T1000 (cell line): ENCODE measurements at places on chromosomes 11 and 22.

DNA sequence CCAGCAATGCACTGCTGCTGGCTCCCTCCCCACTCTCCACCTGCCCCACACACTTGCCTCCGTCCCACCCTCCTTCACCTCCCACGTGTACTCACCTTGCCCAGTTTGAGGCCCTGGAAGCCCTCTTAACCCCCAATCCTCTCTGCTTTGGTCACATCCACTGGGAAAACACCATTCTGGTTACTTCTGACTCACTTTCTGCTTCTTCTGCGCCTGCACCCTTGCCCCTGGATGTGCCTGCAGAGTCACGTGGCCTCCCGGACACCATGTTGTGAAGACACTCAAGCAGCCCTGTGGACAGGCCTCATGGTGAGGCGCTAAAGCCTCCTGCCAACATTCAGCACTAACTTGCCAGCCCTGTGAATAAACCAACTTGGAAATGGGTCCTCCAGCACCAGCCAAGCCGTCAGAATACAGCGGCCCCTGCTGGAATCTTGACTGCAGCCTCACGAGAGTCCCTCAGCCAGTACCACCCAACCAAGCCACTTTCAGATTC is 2.6 kb upstream of the NAALADL1 start:
- DNase-seq = peak; percentile 76

DNA sequence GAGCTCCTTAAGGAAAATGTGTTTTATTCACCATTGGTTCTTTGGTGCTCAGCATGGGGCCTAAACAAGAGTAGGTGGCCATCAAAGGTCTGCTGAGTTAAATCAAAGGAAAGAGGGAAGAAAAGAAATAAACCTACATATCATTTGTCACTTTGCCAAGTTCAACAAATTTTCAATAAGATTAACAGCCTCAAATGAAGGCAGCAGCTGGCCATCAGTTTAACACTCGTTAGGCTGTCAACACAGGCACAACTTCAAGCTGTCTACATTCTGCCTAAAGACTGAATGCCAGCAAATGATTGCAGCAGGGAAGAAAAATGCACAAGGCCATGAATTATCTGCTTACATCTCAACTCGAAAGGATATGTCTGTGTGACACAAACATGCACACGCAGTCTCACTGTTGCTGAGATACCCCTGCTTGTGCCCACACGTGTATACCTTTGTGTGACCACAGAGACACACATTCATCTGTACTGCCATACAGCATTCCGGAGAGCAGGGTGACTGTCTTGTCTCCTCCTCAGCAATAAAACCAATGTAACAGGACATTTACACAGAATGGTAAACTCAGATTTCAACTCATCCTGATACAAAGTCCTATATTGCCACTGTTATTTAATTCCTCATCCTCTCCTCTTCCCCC is 40.1 kb downstream of the TRIM66 start:
- no peak for DNase-seq

GRCh38 chr22:35480627-35481550 is 59.7 kb upstream of the RASD2 start:
- no peak for DNase-seq

DNA sequence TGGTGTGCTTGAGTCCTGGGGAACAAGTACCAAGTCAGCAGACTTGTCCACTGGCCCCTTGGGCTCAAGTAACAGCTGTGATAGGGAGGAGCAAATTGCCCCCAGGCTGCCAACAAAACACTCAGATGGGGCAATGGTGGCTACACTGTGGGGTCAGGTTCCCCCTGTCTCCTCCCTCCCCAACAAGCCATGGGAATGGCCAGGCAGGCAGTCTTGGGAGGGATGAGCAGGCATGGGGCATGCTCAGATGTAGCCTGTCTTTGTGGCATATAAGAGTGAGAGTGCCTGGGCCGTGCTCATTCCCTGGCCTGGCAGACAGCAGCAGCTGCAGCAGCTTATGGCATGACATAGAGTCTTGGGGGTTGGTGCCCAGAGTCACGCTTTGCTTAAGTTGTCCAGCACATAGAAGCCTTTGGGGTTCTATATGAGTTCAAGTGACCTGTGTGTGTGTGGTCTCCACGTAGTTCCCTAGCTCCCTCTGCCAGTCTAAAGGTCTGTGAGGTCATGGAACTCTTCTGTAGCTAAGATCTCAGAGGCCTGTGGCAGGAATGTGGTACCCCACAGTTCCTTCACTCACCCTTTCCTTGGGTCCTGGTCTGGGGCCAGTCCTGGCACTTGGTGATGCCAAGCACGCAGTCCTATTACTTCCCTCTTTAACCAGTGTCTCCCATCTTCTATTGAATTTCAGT is 44.7 kb downstream of the BIRC2 start:
- no peak for DNase-seq

GRCh38 chr11:118379497-118379896 is 20.1 kb downstream of the UBE4A start:
- DNase-seq = no peak

DNA sequence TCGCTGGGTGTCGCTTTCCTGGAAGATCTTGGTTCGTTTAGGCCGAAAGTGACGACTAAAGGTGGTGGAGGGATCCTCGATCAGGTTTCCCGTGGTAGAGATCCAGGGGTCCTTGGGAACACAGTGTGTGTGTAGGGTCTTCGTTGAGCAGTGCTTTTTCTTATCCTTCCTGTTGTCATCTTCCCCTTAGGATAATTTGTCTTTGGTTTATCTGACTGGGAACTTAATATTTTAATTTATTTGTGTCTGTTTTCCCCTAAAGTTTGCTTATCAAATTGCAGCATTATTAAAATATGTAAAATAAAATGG is 403 bp downstream of the RBM7 start:
- no peak for DNase-seq

DNA sequence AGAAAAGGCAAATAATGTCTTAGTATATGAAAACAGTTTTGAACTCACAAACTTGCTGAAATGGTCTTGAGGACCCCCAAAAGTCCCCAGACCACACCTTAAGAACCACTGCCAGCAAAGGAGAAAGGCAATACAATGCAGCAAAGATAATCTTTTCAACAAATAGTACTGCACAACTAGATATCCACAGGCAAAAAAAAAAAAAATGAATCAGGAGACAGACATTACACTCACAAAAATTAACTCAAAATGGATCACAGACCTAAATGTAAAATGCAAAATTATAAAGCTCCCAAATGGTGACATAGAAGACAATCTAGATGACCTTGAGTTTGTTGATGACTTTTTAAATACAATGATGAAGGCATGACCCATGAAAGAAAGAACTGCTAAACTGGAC is 8.3 kb downstream of the PICALM start:
- no peak for DNase-seq

DNA sequence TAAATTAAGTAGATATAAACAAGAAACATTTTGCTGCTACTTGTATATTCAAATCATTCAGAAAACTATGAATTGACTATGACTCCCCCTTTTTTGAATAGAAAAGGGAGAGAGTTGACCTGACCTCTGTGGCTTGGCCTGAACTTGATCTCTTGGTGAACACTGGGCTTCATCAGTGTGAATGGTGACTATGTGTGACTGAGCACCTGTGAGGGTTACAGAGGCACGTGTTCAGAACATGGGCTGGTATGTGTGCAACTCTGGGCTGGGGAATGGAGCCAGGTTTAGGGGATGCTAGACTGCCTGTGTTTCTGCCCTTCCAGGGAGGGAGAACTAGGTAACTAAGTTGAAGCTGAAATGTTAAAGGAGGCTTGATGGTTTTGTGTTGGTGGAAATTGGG is 29.2 kb downstream of the HSD17B12 start:
- DNase-seq = no peak

GRCh38 chr11:61609980-61610366 is 29.1 kb upstream of the SYT7 start:
- no peak for DNase-seq

GRCh38 chr11:58301576-58301975 is 33.5 kb upstream of the OR10W1 start:
- DNase-seq = no peak

GRCh38 chr11:58688789-58689503 is 42.8 kb downstream of the GLYAT start:
- DNase-seq = no peak

DNA sequence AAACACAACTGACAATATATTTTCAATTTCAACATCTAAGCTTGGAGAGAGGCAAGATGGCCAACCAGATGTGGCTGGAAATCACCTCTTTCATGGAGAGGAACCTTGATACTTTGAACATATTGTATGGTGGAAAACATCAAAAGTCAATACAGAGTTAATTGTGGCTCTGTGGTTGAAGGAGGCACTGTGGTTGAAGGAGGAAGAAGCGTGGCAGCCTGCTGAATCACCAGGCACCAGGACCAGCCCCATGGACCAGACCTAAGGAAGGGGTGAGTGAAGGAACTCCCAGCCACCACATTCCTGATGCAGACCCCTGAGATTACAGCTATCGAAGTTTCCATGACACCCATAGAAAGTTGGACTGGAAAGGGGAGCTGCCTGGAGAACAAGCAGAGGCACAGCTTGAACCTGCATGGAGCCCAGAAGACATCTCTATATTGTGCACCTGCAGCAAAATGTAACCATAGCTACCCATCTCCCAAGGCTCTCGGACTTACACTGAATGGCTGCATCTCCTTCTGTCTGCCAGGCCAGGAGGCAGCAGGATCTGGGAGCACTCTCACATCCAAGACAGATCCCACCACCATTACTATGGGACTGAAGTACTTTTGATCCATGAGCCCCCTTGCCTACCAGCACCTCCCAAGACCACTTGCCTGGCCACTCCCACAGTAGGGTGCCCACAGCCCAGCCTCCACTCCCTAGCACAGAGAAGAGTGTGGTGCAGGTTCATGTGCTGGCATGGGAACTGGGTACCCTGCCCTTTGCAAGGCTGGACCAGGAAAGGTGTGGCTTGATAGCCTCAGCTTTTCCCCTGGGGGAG is 79.8 kb upstream of the SC5D start:
- no peak for DNase-seq

GRCh38 chr22:46908641-46909107 is 146.2 kb downstream of the TBC1D22A start:
- DNase-seq = no peak

- no peak for DNase-seq
These were observed 3.5 kb downstream of the OR51B5 start for GRCh38 chr11:5339771-5340322.

DNA sequence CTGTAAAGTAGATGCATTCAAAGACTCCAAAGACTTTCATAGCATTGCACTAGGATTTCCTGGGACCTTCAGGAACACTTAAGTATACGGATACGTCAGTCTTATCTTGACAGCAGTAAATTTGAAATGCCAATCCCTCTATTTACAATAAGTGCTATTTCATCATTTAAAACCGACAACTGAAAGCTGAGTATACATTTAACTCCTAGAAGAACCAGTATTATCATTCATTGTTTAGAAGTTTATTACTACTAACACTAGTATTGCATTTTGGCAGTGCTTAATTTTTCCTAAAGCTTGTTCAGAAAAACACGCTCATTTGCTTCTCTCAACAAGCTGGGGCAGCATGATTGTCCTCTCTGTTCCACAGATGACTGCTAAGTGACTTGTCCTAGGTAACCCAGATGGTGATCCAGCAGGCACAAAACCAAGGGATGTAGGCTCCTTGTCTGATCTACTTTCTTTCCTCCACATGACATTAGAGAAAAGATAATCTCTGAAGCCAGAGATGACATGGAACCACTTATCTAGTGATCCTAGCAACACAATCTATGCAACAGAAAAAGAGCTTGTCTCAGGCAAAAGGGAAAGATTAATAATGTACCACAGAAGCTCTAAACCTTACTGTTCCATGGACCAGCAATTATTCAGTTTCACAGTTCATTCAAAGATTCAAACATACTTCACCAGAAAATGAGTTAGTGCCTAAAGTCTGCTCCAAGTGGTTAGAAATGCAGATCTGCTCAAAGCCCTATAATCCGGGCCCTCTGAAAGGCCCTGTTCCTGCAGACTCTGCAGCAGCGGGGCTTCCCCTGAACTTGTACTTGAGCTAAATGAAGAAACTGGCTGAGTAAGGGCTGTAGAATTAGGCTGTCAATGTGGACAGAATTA is 5.2 kb downstream of the MAML2 start:
- no peak for DNase-seq

DNA sequence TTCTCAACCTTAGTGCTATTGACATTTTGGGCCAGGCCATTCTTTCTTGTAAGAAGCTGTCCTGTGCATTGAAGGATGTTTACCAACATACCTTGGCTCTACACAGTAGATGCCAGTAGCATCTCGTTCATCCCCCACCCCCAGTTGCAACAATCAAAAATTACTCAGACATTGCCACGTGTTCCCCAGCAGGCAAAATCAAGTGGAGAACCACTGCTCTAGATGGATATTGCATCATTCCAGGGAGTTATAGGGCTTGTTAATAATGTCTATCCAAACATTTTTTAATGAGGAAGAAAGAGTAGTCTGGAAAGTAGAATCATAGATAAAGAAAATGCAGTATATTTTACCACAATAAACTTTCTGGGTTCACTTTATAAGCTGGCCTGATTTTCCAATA is 64.1 kb downstream of the PRMT3 start:
- DNase-seq = no peak

- DNase-seq = no peak
These were observed 97.8 kb downstream of the OSBP2 start for GRCh38 chr22:30792456-30792855.

DNA sequence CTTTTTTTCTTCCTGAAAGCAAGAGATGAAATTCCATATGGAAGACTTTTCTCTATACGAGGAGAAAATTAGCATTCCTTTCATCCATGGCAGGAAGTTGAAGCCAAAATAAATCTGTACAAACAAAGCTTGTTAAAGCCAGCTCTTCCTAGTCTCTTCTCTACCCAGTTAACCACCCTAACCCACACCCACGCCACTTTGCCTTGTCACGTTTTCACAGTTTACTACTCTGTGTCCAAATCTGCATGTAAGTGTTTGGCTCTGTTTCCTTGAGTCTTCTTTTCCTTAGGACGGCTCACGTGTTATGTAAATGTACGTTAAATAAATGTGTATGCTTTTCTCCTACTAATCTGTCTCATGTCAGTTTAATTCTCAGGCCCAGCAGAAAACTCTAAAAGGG is 7.1 kb upstream of the HMOX1 start:
- no peak for DNase-seq

DNA sequence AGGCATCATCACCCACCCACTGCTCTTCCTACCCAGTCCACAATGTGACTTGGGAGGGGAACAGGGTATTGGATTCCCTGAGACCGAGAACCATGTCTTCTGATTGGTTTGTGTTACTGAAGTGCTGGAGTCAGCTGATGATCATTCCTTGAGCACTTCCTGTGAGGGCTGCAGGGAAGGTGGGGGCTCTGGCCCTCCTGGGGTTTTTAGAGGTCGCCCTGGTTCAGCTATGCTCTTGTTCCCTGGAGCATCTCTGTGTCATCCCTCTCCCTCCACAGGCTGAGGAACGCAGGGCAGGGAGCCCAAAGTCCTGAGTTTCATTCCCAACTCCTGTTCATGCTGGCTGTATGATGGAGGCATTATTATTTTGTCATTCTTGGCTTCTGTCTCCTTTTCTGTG is 6.7 kb downstream of the ZC3H7B start:
- DNase-seq = peak; percentile 63

GRCh38 chr11:93737904-93738612 is 3.2 kb downstream of the TAF1D start:
- no peak for DNase-seq

DNA sequence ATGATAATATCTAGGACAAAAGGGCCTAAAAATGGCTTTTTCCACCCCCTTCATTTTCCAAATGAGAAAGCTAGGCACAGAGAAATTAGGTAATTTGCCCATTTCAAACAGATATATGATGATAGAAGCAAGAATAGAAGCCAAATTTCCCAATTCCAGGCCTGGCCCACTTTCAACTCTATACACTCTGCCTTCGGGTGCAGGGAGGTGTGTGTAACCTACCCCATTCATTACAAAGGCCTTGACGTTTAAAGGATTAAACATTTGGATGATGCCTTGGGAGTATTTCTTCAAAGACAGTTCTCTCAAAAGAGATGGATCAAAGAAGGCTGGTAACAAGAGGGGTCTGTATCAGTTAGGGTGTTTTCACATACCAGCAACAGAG is 134.1 kb downstream of the CCDC34 start:
- DNase-seq = no peak
